ENCODE measurements at places on chromosomes 7 and 10.
A peak's percentile ranks its signal among the peaks of the same experiment; 100 is the strongest.

GRCh38 chr10:113226399-113226798, 276.4 kb downstream of the TCF7L2 start:
- DNase-seq: no peak

- no peak for DNase-seq
Observed at GRCh38 chr7:64830926-64831325, 36.7 kb downstream of the ZNF138 start.

DNA sequence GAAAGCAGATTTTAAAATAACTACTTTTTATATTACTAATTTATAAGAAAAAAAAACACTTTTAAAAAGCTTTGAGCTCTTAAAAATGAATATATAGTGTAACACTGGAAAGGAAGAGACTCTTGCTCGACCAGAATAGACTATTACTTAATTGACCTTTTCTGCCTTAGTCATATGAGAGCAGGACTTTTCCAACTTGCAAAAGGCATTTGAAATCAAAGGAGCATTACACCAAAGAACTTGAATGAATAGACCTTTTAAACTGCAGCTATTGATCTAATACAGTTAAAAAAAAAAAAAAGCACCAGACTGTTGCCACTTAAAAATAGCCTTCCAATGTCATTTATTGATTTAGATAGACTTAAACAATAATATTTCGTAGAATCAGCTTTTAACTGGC, 17.2 kb upstream of the SEMA3D start:
- DNase-seq: no peak

DNA sequence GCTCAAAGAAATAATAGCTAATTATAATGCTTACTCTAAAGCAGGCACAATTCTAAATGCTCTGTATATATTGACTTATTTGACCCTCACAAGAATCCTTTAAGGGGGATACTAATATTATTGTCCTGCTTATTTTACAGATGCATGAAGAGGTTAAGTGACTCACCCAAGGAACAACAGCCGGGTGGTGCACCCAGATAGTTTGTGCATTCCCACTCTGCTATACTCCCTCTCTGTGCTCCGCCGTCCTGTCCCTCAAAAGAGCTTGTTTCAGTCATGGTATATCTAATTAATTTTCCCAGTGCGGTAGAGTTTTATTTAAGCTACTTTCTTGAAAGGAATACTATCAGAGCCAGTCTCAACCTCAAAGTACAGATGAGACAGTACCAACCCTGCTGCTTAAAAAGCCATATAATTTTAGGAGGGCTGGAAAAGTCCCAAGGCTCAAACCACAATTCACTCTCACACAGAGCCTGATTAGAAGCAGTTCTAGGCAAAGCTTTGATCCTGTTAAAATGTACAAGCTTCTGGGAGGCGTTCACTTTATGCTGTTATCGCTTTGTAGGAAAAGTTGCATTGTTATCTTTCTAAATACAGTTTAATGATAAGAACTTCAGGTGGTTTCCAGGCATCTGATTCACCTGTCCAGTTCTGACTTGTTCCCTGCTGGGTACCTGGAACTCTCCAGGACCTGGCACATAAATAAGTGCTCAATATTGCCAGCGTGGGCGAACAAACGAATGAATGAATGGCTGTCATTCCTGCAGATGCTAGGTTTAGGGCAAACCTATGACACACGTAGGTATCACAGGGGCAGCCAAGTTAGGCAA, 261.5 kb upstream of the KLF14 start:
- no peak for DNase-seq

- DNase-seq: no peak
Observed at GRCh38 chr7:71270558-71270957, 138.6 kb downstream of the GALNT17 start.

- no peak for DNase-seq
Observed at GRCh38 chr10:43902842-43903241, 254.2 kb upstream of the ZNF32 start.

DNA sequence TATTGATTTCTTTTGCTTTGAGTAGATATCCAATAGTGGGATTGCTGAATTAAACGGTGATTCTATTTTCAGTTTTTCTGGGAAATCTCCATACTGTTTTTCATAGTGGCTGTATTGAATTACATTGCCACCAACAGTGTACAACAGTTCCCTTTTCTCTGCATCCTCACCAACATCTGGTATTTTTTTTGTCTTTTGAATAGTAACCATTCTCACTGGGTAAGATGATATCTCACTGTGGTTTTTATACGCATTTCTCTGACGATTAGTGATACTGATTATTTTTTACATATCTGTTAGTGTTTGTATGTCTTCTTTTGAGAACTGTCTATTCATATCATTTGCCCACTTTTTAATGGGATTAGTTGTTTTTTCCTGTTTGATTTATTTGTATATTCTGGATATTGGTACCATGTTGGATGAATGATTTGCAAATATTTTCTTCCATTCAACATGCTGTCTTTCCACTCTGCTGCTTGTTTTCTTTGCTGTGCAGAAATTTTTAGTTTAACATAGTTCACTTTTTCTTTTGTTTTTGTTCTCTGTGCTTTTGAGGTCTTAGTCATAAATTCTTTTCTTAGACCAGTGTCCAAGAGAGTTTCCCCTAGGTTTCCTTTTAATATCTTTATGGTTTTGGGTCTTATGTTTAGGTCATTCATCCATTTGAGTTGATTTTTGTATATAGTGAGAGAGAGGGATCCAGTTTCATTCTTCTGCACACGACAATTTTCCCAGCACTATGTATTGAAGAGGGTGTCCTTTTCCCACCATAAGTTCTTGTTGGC, 584.7 kb downstream of the PHTF2 start:
- DNase-seq: no peak

DNA sequence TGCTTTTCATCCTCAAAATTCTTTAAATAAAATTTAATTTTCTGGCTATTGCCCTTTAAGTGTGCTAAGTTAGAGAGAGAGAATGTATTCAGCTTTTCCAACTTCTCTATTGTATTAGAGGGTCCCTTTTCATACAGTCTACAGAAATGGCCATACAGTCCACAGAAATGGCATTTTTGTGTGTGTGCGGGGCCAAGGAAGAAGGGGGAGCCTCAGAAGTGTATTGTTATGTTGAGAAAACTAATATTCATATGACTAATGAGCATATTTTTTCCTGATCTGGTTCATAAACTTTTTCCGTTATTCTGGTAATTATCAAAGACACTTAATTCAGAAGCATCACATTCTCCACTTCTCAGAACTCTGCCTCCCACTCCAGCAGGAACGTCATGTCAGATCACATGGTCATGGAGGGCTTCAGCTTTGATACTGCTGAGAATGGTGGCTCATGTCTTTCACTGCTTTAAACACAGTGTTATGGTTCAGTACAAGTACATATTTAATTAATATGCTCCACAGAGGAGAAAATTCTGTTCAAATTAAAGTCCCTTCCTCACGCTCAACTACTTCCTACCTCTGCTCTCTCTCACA, 37.1 kb downstream of the ELMO1 start:
- no peak for DNase-seq

GRCh38 chr7:4102231-4102841, 579.8 kb upstream of the FOXK1 start:
- no peak for DNase-seq

- DNase-seq: no peak
Observed at GRCh38 chr7:42227936-42228591, 8.9 kb downstream of the GLI3 start.

- DNase-seq: peak; percentile 32
Observed at GRCh38 chr10:13659887-13660550, 73.3 kb downstream of the PRPF18 start.

GRCh38 chr10:132510174-132510611, 27.4 kb upstream of the INPP5A start:
- DNase-seq: no peak

GRCh38 chr10:34432589-34432988, 382.5 kb downstream of the PARD3 start:
- DNase-seq: no peak

DNA sequence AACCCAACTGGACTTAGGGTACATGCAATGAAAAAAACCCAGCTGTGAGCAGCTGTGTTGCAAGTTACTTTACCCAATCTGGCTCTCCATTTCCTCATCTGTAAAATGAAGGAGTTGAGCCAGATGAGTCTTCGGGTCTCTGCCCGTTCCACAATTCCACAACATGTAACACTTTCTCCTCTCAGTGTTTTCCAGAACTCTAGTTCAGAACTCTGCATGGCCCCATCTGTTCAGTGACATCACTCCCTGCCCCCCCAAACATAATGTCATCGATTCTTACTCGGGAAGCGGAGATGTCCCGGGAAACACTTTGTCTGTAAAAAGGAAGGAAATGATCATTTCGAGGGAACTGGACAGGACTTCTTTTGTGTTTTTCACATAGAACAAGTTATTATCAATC, 2.5 kb downstream of the SH3PXD2A start:
- DNase-seq: no peak

- no peak for DNase-seq
Observed at GRCh38 chr10:130360826-130361311, 224.7 kb downstream of the GLRX3 start.

DNA sequence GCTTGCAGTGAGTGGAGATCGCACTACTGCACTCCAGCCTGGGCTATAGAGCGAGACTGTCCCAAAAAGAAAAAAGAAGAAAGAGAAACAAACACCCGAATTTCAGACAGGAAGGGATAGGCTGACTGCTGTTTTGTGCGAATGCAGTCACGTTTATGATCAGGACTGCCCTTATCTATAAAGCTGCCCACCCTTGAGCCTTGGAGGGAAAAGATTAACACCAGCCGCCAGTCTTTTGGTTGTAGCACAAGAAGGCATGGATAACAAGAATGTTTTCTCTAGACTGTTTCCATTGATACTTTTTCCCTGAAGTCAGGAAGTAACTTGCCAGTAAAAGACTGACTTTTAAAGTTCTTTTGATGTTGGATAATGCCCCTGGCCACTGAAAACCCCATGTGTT, 314.0 kb downstream of the BICC1 start:
- DNase-seq: no peak

DNA sequence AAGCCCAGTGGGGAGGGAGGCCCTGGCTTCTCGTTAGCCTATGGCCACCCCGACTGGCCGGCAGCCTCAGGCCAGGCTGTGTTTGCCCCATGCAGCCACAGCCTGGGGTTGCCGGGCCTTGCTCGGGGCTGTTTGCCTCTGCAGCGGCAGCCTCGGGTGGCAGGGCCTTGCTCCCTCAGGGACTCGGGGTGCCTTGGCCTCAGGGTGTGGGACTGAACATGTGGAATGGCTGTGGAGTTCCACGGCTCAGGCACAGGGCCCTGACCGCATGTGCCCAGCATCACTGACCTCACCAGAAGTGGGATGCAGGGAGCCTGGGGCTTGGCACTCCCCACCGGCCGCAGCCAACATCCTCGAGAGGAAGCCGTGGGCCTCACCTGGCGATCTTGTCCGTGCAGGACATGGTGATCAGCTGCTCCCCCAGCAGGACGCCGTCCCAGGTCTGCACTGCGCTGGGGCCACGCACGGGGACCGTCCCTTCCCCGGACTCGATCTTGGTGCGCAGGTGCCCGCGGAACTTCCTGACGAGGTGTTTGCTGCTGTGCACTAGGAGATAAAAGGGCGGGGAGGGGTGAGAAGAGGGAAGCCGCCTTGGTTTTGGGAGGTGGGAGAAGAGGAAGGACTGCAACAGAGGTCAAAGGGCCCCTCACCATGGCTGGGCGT, 160.5 kb downstream of the WDR37 start:
- no peak for DNase-seq

GRCh38 chr7:132155715-132156114, 420.6 kb downstream of the PLXNA4 start:
- no peak for DNase-seq

DNA sequence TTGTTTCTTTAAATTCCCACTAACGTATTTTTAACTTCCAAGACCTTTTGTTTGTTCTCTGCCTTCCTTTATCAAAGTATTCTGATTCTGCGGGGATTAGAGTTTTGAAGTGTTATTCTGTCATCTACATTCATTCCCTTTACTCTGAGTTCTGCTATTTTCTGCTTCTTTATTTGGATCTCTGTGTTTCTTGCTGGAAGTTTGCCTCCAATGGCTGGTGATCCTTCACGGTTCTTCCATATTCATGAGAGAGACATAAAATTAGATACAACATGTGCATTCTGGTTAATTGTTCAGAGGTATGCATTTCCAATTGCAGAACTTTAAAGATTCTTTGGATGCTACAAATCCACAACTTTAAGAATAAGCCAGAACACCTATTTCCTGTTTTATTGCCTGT, 244.7 kb upstream of the ADARB2 start:
- no peak for DNase-seq

DNA sequence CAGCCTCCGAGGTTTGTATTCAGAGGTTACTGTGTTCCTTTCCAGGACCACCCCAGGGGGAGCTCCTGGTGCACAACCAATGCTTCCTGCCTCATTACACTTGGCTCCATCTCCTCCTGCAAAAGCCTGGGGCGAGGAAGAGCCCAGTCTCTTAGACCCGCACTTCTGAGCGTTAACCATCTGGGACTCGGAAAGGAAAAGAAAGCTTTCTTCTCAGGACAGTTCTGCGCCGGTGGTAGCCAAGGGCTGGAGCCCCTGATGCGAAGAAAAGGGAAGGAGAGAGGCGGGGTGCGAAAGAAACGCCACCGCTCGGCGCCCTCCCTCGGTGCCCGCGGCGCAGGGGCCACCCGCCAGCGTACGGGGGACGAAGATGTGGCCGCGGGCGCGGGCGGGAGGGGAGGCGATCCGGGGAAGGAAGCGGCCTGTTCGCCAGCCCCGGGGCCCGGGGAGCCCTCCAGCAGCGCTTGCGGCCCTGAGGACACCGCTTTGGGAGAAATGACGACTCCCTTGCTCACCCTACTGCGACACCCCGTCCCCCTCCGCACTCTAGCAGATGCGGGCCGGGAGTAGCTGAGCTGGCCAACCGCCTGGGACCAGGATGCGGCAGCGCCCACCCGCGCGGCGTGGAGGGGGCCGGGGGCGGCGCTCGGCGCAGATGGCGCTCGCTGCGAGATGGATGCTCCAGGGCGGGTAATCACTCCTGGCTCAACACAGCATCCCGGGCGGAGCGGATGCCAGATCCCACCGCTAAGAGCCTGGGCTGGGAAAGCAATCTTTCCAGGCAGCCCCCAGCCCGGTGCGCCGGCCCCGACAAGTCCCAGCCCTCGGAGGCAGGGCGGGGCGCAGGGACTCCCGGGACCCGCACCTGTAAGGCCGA, 1.3 kb downstream of the NRCAM start:
- no peak for DNase-seq

DNA sequence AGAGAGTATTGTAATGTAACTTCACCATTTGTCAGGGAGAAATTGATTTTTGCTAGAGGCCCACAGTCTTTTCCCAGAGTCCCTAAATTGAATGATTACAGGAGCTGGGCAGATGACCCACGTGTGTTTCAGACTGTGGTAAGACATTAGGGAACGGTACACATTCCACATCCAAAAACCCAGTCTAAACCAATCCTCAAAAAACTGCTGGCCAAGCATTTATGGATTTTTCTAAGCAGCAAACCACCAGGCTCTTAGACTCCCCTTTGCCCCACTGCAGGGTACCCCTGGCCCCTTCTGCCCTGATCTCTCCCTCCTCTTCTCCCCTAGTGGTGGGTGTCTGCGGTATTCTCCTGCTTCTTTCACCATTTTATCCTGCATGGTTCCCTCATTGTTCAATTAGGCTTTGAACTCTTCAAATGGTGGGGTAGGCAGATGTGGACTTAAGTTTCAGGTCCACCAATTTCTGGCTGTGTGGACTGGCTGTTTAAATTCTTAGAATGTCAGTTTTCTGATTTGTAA, 135.5 kb upstream of the SORCS3 start:
- no peak for DNase-seq

- DNase-seq: no peak
Observed at GRCh38 chr7:51351661-51352060, 35.1 kb upstream of the COBL start.

GRCh38 chr7:28225576-28225975, 45.0 kb upstream of the JAZF1 start:
- DNase-seq: no peak

All from activated CD8-positive, alpha-beta memory T cell treated with anti-CD3 and anti-CD28 coated beads for 1 hour (primary cell).